ENCODE measurements at places on chromosomes 6 and 20. TPM values are rescaled to one million over a fixed set of nuclear protein-coding genes. Genes with fewer than 3 reads are reported as not detected.

FAM217A gene
- polyA plus RNA-seq = not detected

CNKSR3 gene
- 2.0 TPM for polyA plus RNA-seq

SNX21 gene
- 15.5 TPM for polyA plus RNA-seq

SLC22A2 gene
- polyA plus RNA-seq = 0.94 TPM

TEAD3 gene
- 15.6 TPM for polyA plus RNA-seq
